ENCODE measurements at places on chromosomes 4 and X.

- peaks cover 3% of the 10 kb centered on the region for H3K27me3 ChIP-seq
- peak overlapping the region; percentile 88 for H3K4me3 ChIP-seq
- peaks cover 12% of the 10 kb centered on the region for H3K36me3 ChIP-seq
- H3K27ac ChIP-seq = peak overlapping the region; percentile 97
- DNase-seq = no peak
Measured at GRCh38 chr4:186078981-186079638, 10.2 kb downstream of the TLR3 start.

DNA sequence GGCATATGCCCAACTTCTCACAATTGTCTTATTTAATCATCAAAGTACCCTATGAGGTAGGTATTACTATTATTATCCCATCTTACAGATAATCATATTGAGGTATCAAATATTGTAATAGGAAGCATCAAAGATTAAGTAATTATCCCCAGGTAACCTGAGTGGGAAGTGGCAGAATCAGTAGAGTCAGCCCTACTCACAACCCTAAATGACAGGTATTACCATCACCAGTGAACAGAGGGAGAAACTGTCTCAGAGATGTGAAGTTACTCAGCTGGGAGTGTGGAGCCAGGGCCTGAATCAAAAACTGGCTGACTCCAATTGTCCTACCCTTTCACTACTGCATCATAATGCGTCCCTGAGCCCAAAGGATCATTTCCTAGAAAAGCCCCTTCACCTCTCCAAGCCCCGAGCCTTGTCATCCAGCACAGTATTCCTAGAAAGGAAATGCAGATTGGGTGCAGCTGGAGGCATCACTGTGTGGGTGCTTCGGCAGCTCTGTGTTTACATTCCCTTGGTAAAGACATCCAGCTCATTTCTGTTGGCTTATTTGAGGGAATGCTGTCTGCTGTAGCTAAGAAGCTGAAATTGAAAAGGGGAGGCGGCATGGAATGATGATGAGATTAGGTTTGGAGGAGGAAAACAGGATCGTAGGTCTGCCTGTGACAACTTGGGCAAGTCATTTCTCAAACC lies 72.8 kb downstream of the DHX15 start:
- peaks cover 15% of the 10 kb centered on the region for H3K36me3 ChIP-seq
- H3K27me3 ChIP-seq = no peaks in the 10 kb centered on the region
- H3K4me3 ChIP-seq = no peak overlapping the region
- DNase-seq = no peak

DNA sequence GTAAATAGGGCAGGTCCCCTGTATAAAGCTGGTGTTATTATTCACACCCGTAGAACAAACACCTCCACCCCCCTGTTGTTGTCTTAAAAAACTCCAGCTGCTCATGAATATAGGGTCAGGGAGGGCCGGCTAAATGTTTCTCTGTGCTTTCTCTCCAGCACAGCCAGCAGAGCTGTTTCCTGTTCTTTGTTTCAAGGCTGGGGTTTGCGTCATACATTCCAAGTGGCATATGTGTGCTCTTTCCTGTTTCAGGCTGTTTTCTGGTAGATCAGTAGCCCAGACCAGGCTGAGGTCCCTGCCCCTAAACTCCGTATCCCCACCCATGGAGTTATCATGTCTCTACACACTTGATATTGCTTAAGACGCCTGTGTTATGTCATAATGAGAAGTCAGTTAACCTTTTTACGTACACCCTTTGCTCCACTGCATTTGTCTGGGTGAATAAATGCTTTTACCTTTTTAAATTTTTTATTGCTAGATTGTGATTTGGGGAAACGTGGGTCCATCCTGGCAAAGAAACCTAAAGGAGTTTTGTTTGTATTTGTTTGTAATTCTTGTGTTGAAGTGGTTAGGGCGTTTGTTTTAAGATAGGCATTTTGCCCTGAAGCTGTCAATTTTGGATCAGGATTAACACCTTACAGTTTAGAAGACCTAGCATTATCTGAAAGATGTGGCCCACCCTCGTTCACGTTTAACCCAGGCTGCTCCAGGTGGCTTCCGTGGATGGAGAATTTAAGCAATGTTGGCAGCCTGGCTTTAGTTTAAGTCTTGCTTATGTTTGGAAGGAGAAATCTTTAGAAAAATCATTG lies 3.3 kb downstream of the KLF3 start:
- H3K27me3 ChIP-seq = peaks cover 3% of the 10 kb centered on the region
- H3K36me3 ChIP-seq = peaks cover 18% of the 10 kb centered on the region
- H3K4me1 ChIP-seq = peaks cover 54% of the 10 kb centered on the region
- H3K27ac ChIP-seq = peak overlapping the region; percentile 100

DNA sequence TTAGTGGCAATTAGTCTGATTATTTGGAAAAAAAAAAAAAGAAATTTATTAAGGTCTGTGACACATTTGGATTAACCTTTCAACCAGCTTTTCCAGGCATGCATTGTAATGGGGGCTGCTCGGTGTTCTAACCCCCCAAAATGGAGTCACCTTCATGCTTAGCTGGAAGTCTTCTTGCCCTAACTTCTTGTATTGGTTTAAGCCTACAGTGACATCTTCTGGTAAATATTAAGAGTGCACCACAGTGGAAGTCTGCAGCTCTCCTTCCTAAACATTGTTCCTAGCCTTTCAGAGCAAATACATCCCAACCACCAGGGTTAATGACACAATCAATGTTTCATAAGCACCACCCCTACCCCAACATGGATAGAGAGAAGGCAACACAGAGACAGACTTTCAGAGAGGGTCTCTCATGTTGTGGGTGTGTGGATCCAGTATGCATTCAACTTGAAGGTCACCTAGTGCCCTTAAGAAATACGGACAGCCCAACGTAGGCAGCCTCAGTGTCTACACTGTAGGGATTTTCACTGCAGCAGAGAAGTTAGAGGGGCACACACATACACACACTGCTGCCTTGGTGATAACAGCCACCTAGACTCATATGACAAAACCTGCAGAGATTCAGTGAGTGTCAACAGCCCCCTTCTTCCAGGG lies 142.9 kb upstream of the MBNL3 start:
- H3K4me3 ChIP-seq = no peak overlapping the region
- peaks cover 5% of the 10 kb centered on the region for H3K4me1 ChIP-seq
- no peaks in the 10 kb centered on the region for H3K36me3 ChIP-seq
- no peak overlapping the region for H3K27ac ChIP-seq
- no peak for DNase-seq

- H3K4me1 ChIP-seq = no peaks in the 10 kb centered on the region
- H3K4me3 ChIP-seq = no peak overlapping the region
- no peaks in the 10 kb centered on the region for H3K36me3 ChIP-seq
- DNase-seq = no peak
- H3K27me3 ChIP-seq = no peaks in the 10 kb centered on the region
Measured at GRCh38 chrX:22527302-22527701, 254.6 kb downstream of the CBLL2 start.

GRCh38 chr4:78829296-78829695 lies 53.1 kb downstream of the BMP2K start:
- H3K4me1 ChIP-seq = peaks cover under 1% of the 10 kb centered on the region
- DNase-seq = no peak
- no peaks in the 10 kb centered on the region for H3K27me3 ChIP-seq
- H3K36me3 ChIP-seq = peaks cover 29% of the 10 kb centered on the region
- H3K4me3 ChIP-seq = no peak overlapping the region

DNA sequence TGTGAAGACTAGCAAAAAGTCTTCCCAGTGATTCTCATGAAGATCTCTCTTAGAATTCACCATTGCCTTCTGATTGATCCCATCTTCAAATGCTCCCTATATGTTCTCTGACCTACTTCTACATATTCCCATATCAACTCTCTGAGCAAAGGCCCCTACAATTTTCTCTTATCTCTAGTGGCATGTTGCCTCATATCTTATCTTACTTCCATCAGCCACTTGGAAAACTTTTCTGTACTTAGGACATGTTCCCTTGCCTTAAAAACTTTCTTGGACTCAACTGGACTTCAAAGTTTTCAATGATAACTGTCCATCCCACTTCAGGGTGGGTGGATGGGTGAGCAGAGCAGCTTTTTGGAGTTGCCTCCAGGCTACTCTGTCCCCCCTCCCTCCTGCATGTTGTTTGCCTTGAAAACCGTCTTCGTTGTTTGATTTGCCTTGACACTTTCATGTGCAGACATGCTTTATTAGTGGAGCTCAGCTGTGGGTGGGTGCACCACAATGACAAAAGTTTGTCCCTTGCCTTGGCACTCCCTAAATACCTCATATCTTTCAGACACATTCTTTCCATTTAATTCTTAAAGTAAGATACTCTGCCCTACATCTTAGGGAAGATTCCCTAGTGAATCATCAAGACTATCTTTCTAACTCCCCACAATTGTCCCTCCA lies 18.3 kb upstream of the USP27X start:
- no peaks in the 10 kb centered on the region for H3K36me3 ChIP-seq
- H3K27ac ChIP-seq = peak overlapping the region; percentile 4
- no peak overlapping the region for H3K4me3 ChIP-seq
- no peaks in the 10 kb centered on the region for H3K27me3 ChIP-seq
- peaks cover 5% of the 10 kb centered on the region for H3K4me1 ChIP-seq

DNA sequence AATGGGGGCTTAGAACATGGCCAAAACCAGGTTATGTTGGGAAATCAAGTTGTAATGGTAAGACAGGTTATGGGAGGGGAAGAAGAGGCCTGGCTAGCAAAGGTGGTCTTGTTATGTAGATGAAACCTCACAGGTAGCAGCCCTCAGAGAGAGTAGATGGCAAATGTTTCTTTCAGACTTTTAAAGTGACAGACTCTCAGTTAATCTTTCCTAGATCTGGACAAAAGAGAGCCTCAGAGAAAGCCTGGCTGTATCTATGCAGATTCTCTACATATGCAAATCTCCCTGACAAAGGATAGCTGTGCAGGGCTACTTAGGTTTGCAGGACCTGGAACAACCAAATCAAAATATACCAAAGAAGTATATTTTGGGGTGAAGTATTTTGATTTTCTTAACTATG lies 284.1 kb upstream of the AMOT start:
- H3K27me3 ChIP-seq = no peaks in the 10 kb centered on the region
- no peaks in the 10 kb centered on the region for H3K36me3 ChIP-seq
- no peak overlapping the region for H3K27ac ChIP-seq

- DNase-seq = peak; percentile 83
- H3K27ac ChIP-seq = peak overlapping the region; percentile 22
- H3K4me3 ChIP-seq = no peak overlapping the region
- H3K27me3 ChIP-seq = no peaks in the 10 kb centered on the region
- H3K4me1 ChIP-seq = peaks cover 26% of the 10 kb centered on the region
- H3K36me3 ChIP-seq = peaks cover 36% of the 10 kb centered on the region
Measured at GRCh38 chr4:128863312-128864075, 54.0 kb downstream of the JADE1 start.

Data from type B pancreatic cell (in vitro differentiated cells).